Left forelimb (tissue), 1 donor: ENCODE measurements at places on chromosomes 7 and 10.

- no peak for DNase-seq
These were observed 152.7 kb downstream of the ZNF438 start for GRCh38 chr10:30878920-30879319.

DNA sequence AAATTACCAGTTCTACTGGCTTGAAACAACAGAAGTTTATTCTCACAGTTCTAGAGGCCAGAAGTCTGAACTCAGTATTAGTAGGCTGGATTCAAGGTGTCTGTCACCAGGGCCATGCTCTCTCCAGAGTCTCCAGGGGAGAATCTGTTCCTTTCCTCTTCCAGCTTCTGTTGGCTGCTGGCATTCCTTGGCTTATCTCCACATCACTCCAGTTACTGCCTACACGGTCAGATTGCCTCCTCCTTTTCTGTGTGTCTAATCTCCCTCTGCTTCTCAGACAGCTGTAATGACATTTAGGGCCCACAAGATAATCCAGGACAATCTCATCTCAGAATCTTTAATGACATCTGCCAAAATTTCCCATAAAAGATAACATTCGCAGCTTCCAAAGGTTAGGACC, 36.6 kb downstream of the MAPK8 start:
- no peak for DNase-seq

GRCh38 chr7:139471740-139472353, 11.6 kb downstream of the KLRG2 start:
- DNase-seq = no peak

DNA sequence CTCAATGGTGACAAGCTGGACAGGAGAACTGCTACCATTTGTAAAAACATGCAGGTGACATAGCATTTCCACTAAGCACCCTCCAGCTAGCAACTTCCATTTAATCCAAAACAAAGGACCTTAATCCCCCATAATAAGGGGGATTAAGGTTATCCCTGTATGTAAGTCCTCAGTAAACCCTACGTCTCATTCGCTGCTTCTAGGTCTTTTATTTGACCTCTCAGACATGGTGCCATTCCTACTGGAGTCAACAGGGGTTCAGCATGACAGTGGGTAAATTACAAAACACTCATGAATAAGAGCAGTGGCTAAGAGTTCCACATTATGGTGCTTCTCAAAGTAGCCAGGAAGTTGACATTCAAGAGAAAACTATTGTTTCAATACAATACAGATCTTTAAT, 121.8 kb upstream of the CAV2 start:
- DNase-seq = no peak

DNA sequence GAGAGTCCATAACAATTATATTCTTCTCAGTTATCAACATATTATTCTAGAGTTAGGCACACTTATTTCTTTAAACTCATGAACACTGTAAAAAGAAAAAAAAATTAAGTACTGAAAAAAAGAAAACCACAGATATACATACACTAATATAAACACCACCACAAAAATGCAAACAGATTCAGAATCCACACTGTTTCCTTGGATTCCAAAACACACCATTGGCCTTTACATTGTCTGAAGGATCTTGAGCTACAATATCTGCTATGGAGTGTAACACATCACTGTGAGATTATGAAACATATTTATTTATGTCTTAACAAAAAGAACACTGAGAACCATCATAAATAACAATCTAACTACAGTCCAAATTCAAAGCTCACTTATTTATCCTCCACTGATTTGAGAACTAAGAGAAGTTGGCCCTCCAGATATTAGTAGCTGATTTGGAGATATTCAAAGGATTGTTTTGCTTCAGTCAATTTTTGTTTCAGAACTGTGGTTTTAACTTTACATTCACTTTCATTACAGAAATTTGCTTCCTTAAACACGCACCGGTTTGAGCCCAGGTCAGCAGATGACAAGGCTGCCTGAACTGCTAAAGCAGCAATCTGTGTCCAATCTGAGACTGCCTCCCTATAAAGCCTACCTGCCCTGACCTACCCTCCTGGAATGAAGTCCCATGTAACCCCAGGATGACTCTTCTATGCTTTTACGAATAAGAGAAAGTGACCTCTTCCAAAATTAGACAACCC, 47.0 kb upstream of the CDK1 start:
- DNase-seq = no peak

DNA sequence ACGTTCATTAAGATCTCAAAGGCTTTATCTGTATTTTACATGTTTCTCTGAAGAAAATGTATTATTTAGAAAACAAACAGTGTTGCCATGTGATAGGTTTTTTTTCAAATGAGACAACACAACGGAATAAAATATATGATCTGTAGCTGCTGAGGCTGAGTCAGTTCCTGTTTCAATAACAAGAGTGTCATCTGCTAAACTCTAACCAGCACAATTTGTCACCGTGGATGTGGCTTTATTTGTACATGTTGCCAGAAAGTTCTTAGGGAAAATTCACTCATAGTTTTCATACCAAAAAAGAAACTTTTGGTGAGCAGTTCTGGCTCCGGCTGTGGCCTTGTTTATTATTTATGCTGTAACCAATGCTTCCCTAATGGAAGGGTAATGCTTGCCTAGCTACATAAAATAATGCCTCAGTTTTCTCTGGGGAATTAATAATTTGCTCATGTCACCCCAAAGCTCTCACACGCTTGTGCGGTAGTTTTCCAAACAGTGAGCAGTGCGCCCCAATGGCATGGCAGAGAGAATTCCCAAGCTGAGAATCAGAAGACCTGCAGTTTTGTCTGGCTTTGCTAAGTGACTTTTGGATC, 20.3 kb upstream of the KLF6 start:
- DNase-seq = no peak

DNA sequence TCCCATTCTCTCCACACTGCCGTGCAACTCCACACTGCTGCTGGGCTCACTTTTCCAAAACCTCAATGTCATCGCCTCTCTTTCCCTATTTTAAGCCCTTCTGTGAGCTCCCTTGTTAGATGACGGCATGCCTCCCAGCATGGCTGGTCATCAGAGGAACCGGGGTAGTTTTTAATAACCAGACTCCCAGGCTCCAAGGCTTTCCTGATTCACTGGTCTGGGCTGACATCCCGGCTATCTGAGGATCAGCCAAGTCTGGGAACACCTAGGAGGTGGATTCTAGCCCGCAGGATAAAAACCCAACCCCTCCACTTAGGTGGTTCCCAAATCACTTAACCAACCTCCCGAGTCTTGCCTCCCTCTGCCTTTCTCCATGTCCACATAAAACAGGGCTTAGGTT, 295.4 kb upstream of the FZD8 start:
- peak; percentile 71 for DNase-seq

GRCh38 chr10:124963866-124964720, 22.2 kb downstream of the ZRANB1 start:
- no peak for DNase-seq

DNA sequence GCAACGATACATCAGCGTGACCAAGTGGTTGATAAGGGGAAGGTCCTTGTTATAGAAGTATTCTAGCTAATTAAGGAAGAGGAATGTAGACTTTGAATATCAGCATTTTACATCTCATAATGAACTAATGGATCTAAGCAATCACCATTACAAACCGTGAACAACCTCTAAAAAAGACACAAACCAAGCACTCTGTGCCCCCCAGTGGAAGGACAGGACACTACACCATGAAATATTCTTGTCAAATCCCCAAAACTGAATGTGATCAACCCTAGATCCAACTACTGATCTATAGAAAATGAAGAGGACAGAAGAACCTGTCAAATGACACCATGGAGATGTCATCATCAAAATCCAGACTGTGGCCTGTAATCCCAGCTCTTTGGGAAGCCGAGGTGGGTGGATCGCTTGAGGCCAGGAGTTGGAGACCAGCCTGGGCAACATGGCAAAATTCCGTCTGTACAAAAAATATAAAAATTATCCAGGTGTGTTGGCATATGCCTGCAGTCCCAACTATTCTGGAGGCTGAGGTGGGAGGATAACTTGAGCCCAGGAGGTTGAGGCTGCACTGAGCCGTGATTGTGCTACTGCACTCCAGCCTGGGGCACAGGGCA, 111.3 kb upstream of the CARD11 start:
- no peak for DNase-seq

DNA sequence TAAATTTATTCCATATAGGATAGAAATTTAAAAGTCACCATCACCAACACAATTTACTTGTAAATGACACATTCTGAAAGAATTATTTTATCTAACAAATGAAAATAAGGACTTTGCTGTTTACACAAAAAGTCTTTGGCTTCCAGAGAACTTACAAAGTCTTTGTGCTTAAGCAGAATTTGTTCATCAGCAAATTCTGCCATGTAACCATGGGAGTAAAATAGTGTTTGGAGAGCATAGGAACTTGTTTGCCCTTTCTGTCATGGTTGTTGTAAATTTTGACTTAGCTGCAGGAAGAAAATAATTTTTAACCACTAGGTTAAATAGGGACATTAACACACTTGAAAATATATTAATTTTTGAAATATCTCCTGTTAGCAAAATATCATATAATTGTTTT, 15.2 kb downstream of the FGL2 start:
- DNase-seq = no peak

DNA sequence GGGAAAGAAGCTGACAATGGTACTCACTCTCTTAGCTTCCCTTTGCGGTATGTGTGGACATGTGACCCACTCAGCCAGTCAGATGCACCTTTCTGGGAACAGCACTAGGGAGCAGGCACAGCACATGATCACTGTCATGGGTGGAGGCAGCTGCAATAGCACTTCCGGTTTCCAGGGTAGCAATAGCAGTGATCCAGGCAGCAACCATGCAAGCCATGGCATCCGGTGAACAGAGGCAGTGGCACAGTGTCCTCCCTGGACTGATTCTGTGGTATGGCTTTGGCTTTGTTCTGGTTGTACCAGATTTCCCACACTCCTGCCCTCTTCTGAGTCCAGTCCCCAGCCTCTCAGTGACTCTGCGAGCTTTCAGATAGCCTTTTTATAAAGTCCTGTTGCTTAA, 86.8 kb upstream of the NAMPT start:
- no peak for DNase-seq

GRCh38 chr10:18345308-18345707, 205.1 kb downstream of the CACNB2 start:
- no peak for DNase-seq

DNA sequence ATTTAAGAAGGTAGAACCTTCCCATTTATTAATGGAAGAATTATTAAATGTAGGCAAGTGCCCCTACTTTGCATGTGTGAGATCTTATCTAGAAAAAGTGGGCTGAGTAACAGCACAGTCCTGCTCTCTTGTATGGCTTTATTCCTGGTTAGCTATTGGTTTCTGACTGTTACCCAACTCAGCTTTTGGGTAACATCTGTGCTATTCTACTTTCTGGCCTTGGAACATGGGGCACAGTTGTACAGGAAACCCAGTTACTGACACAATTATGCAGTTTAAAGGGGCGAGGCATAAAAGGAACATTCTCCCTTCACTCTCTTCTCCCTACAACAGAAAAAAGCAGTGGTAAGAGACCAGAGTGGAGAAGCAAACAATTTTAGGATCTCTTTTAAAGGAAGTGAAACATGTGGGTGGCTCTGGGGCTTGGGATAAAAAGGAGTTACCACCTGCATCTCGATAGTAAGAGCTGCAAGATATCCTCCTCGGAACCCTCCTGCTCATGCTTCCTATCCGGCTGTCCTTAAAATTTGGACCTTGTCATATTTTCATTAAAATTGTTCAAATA, 16.0 kb downstream of the NUDT5 start:
- no peak for DNase-seq

DNA sequence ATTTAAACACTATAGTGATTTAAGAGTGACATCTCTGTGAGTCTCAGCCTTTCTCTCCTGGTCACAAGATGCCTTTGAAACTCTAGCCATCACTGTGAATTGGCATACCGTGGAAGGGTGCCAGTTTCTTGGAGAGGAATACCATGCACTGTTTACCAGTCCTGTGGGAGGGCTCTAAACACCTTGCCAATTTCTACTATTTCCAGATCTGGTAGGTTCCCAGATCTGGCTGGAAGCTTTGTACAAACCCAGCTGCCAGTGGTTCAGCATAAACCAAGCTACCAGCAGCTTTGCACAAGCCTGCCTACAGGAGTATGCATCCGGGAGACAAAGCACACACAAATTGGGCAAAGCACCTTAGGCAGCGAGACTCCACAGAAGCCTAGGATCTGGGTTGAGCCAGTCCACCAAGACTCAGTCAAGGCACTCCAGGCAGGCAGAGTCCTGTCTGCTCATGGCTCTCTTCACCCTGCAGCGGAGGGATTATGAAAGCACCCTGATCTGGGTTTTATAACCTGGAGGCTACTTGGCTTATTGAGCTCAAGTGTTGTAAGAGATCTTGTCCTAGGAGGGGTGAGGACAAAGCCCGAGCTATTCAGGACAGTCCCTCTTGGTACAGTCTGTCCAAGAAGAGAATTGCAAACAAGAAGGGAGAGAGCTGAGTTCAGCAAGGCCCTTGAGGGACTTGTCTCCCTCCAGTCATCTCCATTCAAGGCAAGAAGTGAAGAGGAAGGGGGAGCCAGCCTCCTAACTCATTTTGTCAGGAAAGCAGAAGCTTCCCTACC, 23.6 kb downstream of the MCM10 start:
- no peak for DNase-seq

- DNase-seq = no peak
These were observed 1.6 kb downstream of the CAMK1D start for GRCh38 chr10:12350925-12351324.

DNA sequence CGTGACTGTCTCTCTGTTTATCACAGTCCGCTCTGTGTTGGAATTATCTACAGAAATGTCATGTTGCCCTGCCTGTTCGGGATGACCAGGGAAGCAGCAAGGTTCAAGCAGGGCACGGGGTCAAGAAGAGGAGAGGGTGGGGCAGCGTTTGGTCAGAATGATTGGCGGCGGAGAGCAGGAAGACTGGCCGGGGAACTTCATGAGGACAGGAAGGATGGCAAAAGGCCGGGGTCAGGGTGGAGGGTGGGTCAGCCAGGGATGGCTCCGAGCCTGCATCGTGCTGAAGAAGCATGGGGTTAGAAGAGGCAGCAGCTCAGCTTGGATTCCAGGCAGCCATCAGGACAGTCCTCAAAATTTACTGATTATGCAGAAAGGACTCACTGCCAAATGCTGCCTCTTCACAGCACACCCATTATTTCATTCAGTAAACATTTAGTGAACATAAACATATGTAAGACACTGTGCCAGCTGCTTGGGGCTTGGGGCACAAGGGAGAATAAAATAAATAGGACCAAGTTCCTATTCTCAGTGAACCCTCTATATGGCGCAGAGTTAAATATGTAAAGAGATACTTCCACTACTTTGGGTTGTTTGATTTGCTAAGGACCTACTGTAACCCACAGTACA, 42.8 kb downstream of the WNT2 start:
- DNase-seq = no peak

GRCh38 chr7:47483604-47484273, 98.2 kb downstream of the TNS3 start:
- no peak for DNase-seq

- no peak for DNase-seq
These were observed 6.3 kb upstream of the KCNMA1 start for GRCh38 chr10:77643795-77644468.

- DNase-seq = no peak
These were observed 345.8 kb downstream of the KCNMA1 start for GRCh38 chr10:77291596-77292505.
